ENCODE measurements at places on chromosomes 6 and 20.

DNA sequence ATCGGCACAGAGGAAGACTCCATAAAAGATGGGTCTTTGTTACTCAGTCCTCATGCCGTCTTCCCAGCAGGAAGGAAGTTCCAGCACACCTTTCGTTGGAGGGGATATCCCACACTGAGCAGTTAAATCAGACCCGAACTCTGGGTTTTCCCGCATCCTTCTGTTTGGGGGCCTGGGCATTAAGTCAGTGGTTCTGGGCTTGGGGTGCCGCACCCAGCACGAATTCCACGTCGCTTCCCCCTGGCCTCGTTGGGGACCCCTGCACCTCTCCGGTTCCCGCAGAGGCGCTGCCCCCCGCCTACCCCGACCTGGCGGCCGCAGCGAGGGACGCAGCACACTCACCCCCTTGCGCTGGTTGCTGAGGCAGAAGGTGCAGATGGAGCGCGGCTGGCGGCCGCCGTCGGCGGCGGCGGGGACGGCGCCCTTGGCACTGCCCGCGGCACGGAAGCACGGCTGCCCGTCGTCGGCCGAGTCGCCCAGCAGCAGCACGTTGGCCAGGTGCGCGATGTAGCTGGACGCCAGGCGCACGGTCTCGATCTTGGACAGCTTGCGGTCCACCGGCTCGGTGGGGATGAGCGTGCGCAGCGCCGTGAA, 641 bp downstream of the TCF15 start:
- no peak for DNase-seq

DNA sequence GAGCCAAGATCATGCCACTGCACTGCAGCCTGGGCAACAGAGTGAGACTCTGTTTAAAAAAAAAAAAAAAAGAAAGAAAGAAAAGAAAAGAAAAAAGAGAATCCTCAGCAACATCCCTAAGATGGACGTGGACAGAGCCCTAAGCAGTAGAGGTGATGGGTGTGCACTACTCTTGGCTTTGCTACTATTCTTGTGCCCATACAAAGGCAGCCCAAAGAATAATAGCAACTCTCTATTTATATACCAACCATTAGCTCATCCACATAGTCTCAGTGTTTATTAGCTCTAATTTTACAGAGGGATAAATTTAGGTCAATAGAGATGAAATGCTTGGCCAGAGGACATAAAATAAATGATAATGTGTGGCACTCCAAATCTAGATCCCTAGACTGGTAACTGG, 62.2 kb downstream of the PERP start:
- DNase-seq, result no peak

GRCh38 chr6:139381216-139381865, 6.9 kb upstream of the CITED2 start:
- no peak for DNase-seq

GRCh38 chr6:41607736-41608135, 30.5 kb upstream of the MDFI start:
- no peak for DNase-seq

- DNase-seq, result no peak
Observed at GRCh38 chr20:57580478-57581201, 19.7 kb downstream of the PCK1 start.

- DNase-seq, result no peak
Observed at GRCh38 chr6:9766240-9766915, 648.5 kb downstream of the TFAP2A start.

GRCh38 chr6:154252678-154253077, 103.9 kb downstream of the IPCEF1 start:
- no peak for DNase-seq

GRCh38 chr6:2378046-2378657, 132.7 kb upstream of the GMDS start:
- no peak for DNase-seq

- no peak for DNase-seq
Observed at GRCh38 chr20:35575958-35576357, 34.1 kb downstream of the ERGIC3 start.

DNA sequence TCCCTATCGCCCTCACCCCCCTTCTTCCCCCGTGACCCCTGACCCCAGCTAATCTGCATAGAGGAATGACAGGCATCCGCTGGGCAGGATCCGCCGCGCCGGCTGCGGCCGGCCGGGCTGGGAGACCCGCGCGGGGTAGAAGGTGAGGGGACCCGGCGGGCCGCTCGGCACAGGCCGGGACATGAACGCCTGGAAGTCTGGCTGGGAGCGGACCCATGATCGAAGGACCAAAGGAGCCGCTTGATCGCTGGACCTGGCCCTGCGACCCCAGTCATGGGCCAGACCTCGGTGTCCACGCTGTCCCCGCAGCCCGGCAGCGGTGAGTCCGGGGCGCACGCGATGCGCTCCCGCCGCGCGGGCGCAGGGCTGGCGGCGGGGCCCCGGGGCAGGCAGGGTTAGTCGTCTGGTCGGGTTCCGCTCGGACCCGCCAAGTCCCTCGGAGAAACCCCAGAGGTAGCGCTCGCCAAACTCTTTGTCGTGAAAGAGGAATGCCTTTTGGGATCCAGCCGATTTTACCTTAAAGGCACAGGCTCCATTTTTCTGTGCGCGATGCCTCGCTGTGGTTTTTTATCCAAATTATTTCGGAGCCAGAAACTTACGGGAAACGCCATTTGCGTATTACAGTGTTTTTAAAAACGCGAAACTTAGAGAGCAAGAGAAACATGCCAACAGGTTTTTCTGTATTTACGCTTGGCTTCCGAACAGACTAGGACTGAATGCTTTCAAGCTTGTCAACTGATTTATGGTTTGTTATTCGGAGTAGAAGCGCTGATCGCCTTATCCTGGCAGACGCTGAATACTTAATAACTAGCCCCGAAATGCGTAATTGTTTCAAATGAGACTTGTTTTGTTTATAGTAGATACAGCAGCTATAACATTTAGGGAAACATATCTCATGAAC, at the start of gene PHACTR2:
PHACTR2 (plus strand) TSS at position 75 of the 901 bp plus-strand sequence; CDS start at position 274, 199 bp downstream.
- DNase-seq, result peak; percentile 65

- no peak for DNase-seq
Observed at GRCh38 chr6:137230547-137230946, 11.4 kb upstream of the IFNGR1 start.

DNA sequence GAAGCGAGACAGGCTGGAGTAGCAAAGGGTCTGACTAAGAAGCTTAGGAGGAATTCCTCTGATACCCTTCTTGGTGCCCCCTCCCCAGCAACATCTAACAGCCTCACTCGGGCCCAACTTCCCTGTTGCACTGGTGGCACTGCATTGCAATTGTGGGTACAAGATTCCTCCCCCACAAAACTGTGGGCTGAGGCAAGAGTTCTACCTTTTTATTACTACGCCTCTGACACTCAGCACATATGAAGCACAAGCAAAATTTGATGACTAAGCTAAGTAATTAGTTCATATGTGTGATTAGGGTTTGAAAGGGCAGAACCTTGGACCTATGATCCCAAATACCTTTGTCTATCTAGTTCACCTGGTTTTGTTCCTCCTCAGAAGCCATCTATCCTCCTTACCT, 83.5 kb downstream of the ZHX3 start:
- no peak for DNase-seq

DNA sequence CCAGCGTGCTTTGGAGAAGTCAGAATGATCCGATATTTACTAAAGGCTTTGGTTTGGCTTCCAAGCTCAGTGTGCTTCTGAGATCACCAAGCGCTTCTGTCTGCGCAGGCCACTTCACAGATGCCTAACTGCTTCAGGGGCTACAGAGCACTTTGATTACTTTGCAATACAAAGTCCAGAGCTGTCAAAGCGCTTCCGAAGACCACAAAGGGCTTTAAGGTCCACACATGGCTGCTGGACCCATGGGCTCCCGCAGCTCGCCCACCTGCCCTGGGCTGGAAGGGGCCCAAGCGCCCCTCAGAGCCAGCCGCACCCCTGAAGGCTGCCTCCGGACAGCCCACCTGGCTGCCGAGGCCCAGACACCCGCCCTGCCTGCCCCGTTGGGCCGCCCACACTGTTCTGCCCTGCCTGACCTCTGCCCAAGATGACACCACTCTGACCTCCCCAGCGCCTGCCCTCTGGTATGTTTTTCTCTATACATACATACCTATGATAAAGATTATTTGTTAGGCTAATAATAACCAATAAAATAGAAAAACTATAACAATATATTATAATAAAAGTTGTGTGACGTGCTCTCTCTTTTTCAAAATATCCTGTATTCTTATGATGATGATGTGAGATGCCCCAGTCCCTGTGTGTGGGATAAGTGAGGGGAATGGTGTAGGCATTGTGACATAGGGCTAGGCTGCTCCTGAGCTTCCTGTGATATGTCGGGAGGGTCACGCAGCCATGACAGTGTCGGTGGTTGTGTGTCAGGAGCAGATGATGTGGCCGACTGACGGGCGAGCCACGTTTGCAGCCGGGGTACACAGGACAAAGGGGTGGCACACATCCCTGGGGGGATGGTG, 22.6 kb downstream of the DYNLT1 start:
- no peak for DNase-seq

DNA sequence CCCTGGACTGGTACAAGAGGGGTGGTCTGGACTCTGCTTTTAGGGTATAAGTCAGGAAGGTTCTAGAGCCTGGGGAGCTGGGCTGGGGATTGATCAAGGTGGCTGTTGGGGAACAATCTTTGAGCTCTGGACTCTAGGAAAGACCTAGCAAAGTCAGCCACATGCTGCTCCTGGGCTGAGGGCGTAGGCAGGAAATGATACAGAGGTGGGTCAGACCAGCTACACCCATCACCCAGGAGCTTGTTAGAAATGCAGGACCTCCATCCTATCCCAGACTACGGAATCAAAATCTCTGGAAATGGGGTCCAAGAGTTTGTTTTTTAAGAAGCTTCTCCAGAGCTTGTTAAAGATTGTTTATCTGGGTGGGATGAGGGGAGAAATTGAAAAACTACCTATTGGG, 9.4 kb downstream of the ADTRP start:
- DNase-seq, result no peak

GRCh38 chr6:113629975-113630737, 227.0 kb upstream of the MARCKS start:
- no peak for DNase-seq

DNA sequence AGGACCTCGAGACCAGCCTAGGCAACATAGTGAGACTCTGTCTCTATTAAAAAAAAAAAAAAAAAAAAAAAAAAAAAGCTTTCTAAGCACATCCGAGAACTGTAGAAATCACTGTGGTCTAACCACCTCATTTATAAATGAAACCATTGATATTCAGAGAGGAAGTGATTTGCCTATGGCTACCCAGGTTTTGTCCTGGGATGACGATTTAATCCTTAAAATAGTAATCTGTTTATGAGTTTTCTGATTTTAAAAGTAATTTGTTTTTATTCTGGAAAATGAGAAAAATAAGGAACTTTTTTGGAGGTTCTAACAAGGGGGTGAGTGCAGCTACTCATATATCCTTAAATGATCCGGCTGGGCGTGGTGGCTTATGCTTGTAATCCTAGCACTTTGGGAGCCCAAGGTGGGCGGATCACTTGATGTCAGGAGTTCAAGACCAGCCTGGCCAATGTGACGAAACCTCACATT, 6.5 kb upstream of the BTN3A2 start:
- no peak for DNase-seq

DNA sequence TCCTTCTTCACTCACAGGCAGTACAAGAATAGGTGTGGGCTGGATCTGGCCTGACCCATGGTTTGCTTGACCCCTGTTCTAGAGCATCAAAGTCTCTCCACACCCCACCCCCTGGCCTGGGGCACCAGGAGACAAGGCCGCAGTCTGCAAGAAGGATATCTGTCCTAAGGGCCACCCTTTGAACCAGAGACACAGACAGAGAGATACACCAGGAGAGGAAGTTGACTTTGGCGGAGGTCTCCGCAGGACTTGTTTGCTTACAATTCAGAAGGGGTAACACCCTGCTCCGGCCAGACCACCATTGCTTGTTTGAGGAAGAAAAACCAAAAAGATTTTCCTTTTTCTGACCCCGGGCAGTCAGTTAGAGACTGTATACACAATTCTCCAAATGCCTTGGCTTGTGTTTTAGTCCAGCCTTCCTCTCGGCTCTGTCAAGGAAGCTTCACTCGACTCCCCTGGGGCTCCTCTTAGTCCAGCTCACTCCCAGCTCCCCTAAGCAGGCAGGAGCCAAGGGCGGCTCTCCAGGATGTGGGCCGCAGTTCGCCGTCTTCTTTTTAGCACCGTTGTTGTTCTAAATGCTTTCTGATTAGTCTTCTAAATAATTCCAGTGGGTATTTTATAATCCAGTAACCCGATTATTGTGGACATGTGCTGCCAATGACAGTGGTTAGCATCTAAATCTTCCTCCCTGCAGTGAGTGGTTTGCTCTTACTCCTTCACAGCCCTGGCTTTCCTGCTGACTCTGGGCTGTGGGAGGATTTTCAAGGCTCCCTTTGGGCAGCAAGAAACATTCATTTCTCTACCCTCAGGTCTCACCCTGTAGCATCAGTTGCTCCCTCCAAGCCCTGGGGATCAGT, 58.6 kb upstream of the MRPS10 start:
- no peak for DNase-seq

GRCh38 chr6:113385020-113385431, 472.1 kb upstream of the MARCKS start:
- DNase-seq, result no peak

GRCh38 chr6:133243723-133244305, 2.7 kb downstream of the EYA4 start:
- DNase-seq, result no peak

DNA sequence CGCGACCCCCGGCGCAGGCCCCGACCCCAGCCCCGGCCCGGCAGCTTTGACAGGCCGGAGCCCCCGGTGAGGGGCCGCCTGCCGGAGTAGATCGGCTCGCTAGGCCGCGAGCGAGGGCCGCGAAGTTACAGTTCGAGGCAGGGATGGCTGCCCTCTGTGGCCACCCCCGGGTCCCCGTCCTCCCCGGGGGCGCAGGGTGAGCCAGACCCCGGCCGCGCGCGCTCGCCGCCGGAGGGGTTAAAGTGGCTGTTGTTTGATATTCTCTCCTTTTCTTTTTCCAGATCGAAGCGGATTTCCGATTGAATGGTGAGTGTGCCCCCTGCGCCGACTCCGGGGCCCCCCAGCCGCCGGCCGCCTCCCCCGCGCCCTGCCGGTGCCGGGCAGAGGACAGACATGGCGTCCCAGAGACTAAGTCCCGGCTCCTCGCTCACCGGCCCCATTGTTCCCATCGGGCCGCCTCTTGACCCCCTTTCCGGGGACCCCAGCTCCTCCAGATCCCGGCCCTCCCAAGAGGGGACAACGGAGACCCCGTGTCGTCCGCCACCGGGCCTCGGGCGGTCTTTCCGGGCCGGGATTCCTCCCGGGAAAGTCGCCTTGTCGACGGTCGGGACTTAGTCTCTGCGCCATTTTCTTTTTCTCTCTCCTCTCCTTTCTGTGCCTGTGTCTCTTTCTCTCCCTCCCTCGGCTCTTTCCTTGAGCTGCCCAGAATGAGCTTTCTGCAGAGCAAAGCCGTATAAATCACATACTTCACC, 704 bp downstream of the TOP1 start:
- DNase-seq, result no peak

DNA sequence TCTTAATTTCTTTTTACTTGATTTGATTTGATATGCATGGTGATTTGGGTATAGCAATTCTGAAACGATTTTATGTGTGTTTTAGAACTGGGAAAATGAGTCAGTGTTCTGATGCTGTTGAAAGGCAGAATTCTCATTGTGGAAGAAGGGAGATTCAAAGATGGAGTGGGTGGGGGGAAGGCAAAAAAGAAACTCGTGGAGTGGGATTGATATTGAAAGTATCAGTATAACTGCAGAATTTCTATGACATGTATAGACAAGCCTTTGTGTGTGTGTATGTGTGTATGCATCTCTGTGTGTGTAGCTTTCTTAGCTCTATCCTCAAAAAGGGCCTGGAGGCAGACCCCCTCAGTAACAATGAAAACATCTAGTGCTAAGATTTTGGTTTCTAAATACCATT, 184.3 kb upstream of the OLIG3 start:
- no peak for DNase-seq

- DNase-seq, result no peak
Observed at GRCh38 chr6:7559651-7560385, 18.3 kb downstream of the DSP start.
